ENCODE measurements at places on chromosomes 7 and 10.

GRCh38 chr7:9200626-9201025 lies 767.2 kb downstream of the NXPH1 start:
- DNase-seq, result no peak

- DNase-seq, result no peak
These were observed 1373.9 kb upstream of the CELF2 start for GRCh38 chr10:9643782-9644181.

DNA sequence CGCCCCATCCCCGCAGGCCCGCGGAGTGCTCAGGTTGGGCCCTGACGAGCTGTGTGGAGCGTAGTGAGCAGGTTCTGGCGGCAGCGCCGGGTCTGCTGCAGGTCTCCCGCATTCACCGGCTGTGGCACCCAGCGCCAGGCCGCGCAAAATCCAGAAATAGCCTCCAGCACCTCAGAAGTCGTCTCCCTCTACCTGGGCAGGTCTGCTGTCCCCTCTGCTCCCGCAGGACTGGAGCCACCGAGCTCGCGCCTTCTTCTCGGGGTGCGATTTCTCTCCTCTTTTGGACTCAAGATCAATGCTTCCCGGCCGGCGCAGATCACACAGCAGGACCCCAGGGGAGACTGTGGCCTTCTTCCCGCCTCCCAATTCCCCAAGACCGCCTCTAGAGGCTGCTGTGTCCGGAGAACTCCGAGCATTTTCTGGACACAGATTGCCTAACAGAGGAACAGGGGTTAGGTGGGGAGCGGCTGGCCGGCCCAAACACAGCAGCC lies 8.4 kb downstream of the TLX1 start:
- DNase-seq, result no peak

DNA sequence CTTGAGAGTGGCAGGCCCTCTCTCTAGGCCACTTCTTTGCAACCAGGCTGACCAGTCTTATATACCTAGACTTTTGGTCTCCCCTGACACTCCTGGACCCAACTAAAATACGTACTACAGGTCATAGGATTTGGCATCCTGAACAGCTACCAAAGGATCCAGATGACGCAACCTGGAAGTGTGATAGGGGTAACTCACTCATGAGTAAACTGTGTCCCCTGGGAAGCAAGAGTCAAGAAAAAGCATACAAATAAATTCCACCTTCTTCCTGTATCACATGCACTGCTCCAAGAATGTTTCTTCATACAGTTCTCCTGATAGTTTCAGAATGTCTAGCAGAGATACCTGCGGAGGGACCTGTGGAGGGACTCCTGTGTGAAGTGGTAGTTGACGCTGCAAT lies 172.3 kb downstream of the MDFIC start:
- DNase-seq, result no peak

DNA sequence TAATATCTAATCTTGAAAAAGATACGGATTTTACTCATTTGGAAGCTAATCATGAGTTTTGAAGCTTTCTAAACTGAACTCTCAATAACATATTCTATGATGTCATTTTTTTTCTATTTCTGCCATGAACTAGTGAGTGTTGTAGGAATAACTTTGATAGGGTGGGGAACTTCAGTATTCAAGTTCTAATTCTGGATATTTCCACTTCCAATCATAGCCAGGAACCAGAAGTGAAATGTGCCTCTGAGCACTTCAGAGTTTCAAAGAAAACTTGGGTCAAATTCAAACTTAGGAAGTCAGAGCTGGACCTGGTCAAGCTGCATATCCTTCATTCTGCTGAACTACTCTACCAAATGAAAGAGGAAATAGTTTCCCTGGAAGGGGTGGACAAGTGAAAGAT lies 847 bp downstream of the AGMO start:
- DNase-seq, result no peak

- no peak for DNase-seq
These were observed 20.9 kb downstream of the MAP3K8 start for GRCh38 chr10:30454744-30455510.

DNA sequence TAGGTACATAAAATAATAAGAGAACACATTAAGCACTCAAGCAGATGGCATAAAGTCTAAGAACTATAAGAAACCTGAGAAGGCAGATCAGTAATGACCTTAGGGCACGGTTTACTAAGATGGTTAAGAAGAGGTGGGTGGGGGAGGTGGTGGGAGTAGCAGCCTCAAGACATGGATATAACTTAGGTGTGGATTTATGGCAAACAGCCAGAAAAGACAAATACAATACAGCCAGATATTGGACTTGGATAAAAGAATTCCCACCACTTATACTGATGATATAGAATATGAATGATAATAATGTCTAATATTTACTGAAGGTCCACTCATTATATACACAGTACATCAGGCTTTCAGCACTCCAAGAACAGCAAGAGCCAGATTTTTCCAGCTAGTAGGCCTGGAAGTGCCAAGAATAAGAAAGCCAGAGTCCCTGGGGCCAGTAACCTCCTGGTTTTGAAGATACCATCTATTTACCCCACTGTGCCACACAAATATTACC lies 11.9 kb downstream of the DPY19L1 start:
- DNase-seq, result no peak

- DNase-seq, result no peak
These were observed 17.9 kb downstream of the ZNF488 start for GRCh38 chr10:47366181-47366631.

GRCh38 chr10:103575416-103576075 lies 82.0 kb downstream of the NEURL1 start:
- no peak for DNase-seq

- DNase-seq, result no peak
These were observed 515.8 kb downstream of the TYW1 start for GRCh38 chr7:67512481-67512880.

DNA sequence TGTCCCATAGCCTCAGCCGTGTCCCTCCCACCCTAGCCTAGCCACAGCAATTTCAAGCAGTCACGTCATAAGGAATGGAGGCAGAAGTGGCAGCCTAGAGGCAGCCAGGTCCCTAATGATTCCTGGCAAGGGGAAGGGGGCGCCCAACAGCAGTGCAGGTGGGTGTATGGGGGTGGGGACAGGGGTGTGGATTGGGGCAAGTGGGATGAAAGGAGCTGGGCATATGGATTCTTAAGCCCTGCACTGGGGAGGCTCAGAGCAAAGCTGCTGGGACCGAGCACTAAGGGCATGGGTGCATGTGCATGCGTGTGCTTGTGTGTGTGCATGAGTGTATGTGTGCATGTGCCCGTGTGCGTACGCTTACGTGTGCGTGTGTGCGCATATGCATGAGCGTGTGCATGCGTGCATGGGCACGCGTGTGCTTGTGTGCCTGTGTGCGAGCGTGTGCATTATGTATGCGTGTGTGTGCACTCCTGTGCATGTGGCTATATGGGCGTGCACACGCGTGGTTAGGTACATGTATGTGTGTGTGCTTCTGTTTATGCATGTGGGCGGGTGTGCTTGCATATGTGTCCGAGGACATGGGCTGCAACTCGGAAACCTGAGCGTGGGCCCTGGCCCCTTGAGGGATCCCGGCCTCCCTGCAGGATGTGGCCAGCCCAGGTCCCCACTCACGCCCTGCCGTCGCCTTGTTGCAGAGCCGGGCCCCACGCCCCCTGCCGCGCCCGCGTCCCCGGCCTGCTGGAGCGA lies 34.1 kb downstream of the SH2B2 start:
- DNase-seq, result no peak

DNA sequence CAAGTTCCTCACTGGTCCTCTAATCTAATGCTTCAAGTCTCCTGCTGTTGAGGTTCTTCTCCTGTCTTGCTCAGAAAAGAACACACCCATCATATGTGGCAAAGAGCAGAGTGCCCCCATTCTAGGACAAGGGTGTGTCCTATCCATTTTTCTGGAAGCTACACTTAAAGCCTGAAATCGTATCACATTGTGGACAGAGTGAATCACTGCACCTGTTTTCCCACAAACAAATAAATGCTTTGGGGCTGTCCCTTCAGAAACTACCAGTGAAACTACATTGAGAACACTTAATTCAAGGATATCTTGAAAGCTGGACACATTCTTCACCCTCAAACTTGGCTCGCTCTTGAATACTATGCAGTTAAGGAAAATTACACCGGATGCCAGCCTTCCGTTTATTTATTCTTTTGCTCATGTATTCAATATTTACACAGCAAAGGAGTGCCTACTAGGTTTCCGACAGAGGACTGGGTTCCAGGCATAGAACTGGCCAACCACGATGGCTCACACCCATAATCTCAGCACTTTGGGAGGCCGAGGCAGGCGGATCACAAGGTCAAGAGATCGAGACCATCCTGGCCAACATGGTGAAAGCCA lies 473.0 kb downstream of the GALNT17 start:
- DNase-seq, result no peak
